ENCODE measurements at places on chromosomes 16 and 17. TPM values are rescaled to one million over a fixed set of nuclear protein-coding genes. Genes with fewer than 3 reads are reported as not detected.

LDHD gene
- total RNA-seq = 0.83 TPM

USP43 gene
- total RNA-seq = 0.25 TPM

NOD2 gene
- total RNA-seq = 16.1 TPM

MRC2 gene
- total RNA-seq = 41.3 TPM

DNA sequence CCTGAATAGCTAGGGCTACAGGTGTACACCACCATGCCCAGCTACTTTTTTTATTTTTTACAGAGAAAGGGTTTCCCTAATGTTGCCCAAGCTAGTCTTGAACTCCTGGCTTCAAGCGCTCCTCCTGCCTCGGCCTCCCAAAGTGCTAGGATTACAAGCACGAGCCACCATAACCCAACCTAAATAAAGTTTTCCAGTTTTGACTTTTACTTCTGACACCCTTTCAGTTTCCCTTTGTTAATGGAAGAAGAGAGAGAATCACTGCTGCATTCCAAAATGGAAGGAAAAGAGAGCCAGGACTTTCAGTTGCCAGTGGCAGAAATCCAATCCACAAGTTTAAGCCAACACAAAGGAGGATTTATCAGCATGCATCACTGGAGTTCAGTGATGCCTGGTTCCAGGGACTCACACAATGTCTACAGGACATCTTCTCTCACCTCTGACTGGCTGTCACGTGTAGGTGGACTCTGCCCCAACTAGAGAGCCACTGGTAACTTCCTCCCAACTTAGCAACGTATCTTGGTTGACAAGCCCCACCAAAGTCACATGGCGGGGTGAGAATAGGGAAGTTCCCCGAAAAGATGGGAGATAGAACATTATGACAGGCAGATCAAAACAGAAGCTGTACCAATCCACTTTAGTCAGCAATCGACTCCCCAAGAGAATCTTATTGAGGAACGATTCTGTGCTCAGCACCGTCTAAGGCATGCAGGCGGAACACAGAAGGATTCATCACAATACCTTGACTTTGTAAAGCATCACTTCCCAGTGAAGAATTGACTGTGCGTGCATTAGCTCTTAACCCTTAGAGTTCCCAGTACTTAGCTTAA is 46.5 kb downstream of the GAS7 start:
- no peak for DNase-seq
- no peaks in the 10 kb centered on the region for H3K36me3 ChIP-seq
- H3K27ac ChIP-seq = peak overlapping the region; percentile 61
- H3K27me3 ChIP-seq = no peaks in the 10 kb centered on the region
- H3K4me1 ChIP-seq = peaks cover 29% of the 10 kb centered on the region

GRCh38 chr17:57723427-57724025 is 21.6 kb downstream of the CCDC182 start:
- H3K36me3 ChIP-seq = no peaks in the 10 kb centered on the region
- peak overlapping the region; percentile 13 for H3K4me3 ChIP-seq
- H3K4me1 ChIP-seq = peaks cover 20% of the 10 kb centered on the region
- DNase-seq = no peak

DNA sequence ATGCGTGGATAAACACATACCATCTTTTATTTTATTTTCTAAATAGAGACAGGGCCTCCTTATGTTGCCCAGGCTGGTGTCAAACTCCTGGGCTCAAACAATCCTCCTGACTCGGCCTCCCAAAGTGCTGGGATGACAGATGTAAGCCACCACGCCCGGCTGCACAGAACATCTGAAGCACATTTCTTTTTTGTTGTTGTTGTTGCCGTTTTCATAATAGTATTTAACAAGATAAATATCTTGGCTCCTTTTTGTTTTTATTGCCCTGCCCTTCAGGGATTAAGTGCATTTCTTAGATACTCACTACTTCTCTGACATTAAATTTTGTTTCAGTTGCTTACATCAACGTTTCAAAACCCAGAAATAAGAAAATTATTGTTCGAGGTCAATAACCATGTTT is 37.4 kb downstream of the ANKRD11 start:
- peaks cover 59% of the 10 kb centered on the region for H3K4me1 ChIP-seq
- H3K27me3 ChIP-seq = no peaks in the 10 kb centered on the region
- H3K27ac ChIP-seq = no peak overlapping the region
- H3K4me3 ChIP-seq = no peak overlapping the region

GRCh38 chr17:9291912-9292560 is 270.7 kb downstream of the NTN1 start:
- no peaks in the 10 kb centered on the region for H3K27me3 ChIP-seq
- no peak overlapping the region for H3K27ac ChIP-seq
- peaks cover 21% of the 10 kb centered on the region for H3K4me1 ChIP-seq
- no peaks in the 10 kb centered on the region for H3K36me3 ChIP-seq
- DNase-seq = peak; percentile 74

- H3K27me3 ChIP-seq = no peaks in the 10 kb centered on the region
- no peak overlapping the region for H3K4me3 ChIP-seq
- H3K36me3 ChIP-seq = peaks cover 67% of the 10 kb centered on the region
- H3K27ac ChIP-seq = no peak overlapping the region
These were observed 358.3 kb downstream of the SEC14L1 start for GRCh38 chr17:77498791-77499698.

DNA sequence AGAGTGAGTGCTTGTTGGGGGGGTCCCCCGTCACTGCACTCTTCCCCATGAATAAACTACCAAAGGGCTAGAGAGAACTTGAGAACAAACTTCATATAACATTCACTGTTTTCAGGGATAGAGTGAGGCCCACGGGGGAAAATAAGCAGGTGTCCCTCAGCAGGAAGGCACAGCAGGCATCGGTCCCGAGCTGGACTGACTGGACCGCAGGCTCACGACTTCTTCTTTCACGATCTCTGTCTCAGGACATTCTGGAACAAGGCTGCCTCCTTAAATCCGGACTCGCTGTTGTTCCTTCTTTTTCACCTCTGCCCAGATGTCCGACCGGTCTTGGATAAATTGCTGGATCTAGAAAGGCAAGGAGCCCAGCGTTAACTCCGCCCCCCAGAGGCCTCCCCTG is 14.8 kb downstream of the CCDC42 start:
- no peaks in the 10 kb centered on the region for H3K36me3 ChIP-seq
- H3K27me3 ChIP-seq = no peaks in the 10 kb centered on the region
- H3K4me3 ChIP-seq = no peak overlapping the region
- H3K27ac ChIP-seq = no peak overlapping the region
